ENCODE measurements at places on chromosomes 1 and 21.

- no peak for DNase-seq
Measured at GRCh38 chr1:178192686-178193085, 98.8 kb downstream of the RASAL2 start.

DNA sequence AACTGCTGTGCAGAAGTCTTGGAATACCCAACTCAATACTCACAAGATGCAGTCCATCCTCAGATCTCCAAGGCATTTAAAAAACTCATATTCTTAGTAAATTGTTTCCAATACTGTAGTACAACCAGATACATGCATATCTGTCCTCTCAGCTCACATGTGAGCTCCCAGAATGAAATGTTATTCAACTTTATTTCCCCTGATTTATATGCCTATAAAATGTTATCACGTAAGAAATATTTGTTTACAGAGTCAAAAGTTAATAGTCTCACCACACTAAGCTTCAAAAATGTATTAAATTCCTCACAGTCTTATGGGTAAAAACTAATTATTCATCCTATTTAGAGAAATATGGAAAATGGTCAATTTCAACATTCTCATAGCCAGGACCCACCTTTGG is 56.6 kb downstream of the LTN1 start:
- DNase-seq = no peak

DNA sequence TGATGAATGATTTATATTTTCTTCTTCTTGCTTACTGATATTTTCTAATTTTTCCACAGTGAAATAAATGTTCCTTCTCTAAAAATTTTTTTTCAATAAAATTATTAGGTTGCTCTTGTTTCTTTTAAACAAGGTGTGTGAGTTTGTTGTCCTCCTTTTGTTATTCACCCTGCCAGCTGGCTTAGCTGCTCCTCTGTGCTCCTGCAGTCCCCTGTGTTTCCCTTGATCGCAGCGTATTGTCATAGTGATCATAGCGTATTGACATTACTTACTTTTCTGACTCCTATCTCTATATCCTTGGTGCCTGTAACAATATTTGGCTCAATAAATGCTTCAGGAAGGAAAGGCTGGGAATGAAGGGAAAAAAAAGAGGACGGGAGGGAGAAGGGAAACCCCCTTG is 24.9 kb upstream of the PODN start:
- no peak for DNase-seq

GRCh38 chr21:16587141-16587581 is 857.4 kb downstream of the USP25 start:
- DNase-seq = no peak

DNA sequence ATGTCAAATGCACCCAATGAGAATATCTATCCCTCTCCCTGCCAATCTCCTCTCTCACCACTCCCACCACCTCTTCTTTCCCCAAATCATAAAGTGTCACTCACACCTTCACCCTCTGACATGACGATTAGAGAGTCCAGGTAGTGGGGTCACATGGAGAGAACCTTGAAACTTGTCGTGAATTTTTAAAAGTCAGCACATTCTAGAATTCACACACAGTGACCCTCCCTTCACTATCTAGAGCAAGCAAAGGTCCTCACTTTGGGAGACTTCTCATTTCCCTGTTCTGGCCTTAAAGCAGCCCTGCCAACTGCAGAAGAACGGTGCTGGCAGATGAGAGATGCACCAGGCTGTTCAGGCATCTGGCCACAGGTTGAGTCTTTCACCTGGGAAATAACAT is 61.9 kb downstream of the CD34 start:
- no peak for DNase-seq

DNA sequence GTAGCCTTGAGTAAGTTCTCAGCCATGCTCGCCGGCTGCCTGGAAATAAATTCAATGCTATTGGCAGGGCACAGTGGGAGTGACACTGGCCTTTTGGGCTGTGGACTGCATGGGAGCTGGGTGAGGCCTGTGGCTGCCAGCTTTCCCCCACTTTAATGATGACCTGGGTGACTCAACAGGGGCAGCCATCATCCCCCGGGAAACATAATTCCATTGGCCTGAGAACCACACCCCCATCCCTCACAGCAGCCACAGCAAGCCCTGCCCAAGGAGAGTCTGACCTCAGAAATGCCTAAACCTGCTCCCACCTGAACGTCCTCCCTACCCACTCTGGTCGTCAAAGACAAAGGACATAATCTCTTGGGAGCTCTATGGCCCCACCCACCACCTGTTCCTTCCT is 384.0 kb downstream of the LTN1 start:
- no peak for DNase-seq

DNA sequence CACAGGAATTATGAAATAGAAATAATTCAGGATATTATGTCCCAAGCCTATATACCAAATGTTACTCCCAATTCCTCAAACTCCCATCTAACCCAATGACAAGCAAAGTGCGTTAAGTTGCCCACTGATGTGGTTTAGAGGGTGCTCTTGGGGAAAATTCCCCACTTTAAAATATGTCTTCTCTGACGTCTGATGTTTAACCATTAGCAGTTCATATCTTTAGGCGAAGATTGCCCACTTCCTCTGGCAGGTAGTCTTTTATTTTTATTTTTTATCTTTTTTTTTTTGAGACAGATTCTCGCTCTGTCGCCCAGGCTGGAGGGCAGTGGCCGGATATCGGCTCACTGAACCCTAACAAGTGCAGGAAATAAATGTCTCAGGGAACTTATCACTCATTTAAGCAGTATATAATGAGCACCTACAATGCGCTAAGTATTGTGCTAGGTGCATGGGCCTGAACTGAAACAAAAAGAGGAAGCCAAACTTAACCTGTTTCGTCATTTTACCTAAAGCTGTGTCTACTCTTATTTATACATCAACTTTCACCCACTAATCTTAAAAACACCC is 1.3 kb upstream of the LYST start:
- DNase-seq = no peak

- DNase-seq = no peak
Measured at GRCh38 chr1:30650968-30651320, 72.4 kb downstream of the MATN1 start.

DNA sequence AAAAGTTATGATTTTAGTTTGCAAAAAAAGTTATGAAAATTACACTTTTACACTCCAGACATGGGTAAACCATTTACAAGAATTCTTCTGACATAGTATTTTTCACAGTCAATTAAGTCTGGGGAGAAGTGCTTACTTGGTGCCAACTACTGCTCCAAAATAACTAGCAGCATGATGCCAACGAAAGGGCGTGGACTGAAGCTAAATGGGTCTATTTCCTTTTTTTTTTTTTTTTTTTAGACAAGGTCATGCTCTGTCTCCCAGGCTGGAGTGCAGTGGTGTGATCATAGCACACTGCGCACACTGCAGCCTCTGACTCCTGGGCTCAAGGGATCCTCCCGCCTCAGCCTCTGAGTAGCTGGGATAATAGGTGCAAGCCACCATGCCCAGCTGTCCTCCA is 43.2 kb downstream of the FMO4 start:
- no peak for DNase-seq

GRCh38 chr1:77081834-77082233 is 137.4 kb downstream of the PIGK start:
- no peak for DNase-seq

DNA sequence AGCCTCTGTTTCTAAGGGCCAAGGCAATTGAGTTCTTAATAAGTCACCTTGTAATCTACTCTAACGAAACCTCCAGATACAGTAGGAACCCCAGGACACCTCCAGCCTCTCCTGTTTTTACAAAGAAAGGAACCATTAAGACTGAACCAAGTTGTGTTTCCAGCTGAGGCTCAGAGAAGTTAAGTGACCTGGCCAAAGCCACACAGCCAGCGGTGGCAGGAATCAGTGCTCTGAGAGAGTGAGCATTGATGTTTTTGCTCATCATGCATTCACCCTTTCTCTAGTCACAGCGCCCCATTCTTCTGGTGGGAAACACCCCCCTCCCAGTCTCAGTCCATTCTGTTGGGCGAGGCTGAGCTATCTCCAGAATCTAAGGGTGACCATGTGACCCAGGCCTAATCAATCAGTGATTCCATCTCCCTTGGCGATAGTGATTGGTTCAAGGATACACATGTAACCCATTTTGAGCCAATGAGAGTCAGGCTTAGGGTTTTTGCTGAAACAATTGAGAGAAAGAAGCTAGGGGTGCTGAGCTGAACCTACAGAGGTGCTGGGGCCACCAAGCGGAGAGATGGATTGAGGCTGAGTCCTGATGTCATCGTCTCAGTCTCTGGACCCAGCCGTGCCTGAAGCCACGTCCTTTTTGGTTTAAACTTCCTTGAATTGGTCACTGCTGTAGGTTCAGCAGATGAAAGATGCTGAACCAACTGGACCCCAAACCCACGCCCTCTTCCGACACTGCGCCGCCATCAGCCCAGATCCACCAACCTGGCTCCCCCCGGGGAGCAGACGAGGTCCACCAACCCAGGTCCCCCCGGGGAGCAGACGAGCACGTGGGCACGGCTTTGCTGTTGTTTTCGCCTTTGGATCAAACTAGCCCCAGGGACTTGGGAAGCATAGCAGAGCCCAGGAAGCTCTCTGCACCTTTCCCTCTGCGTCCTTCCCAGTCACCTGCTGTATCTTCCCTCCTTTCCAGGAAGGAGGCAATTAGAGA is 28.0 kb upstream of the RERE start:
- no peak for DNase-seq

- no peak for DNase-seq
Measured at GRCh38 chr1:3858231-3858981, 1.1 kb downstream of the DFFB start.

DNA sequence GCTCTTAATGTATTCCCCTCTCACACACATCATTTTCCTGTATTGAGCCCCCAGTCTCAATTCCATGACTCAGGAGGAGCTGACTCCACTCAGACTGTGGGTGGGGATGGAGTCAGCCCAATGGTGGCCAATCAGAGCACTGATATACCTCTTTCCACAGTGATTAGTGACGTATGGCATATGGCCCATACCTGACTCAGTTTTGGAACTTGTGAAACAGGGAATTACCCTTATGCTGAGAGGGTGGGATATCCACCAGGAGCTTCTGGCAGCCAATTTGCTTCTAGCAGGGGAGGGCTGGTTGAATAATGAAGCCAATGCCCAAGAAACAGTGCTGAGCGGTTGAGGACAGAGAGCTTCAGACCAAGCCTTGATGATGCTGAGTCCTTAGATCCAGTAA is 86.4 kb upstream of the SPATA6 start:
- DNase-seq = no peak

- no peak for DNase-seq
Measured at GRCh38 chr21:19244502-19245187, 841.1 kb upstream of the TMPRSS15 start.

DNA sequence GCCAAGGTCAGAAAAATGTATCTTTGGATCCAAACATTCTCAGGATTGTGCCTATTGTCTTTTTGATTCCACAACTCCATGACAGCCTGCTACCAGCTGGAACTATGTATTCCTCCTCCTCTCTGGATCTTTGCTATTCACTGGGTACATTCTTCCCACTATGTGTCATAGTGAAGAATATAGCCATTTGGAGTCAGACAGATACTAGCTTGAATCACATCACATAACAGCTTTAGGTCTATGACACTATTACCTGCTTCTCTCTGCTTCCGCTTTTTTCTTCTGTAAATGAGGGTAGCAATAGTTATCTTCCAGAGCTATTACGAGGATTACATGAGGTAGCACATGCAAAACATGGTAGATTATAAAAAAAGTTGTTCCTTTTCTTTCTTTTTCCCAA is 5.4 kb upstream of the EXO1 start:
- DNase-seq = no peak

DNA sequence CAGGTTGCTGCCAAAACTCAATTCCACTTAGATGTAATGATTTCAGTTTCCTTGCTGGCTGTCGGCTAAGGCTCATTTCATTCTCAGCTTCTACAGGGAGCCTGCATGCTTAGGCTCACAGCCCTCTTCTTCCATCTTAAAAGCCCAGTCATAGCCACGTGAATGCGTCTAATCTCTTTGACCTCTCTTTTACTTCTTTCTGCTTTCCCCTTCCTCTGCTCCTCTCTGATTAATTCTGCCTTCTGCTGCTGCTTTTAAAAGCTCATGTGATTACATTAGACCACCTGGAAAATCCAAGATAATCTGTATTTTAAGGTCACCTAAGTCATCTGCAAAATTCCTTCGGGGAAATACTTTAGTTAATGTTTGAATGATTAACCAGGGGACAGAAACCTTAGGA is 812.8 kb upstream of the BRINP3 start:
- peak; percentile 3 for DNase-seq

DNA sequence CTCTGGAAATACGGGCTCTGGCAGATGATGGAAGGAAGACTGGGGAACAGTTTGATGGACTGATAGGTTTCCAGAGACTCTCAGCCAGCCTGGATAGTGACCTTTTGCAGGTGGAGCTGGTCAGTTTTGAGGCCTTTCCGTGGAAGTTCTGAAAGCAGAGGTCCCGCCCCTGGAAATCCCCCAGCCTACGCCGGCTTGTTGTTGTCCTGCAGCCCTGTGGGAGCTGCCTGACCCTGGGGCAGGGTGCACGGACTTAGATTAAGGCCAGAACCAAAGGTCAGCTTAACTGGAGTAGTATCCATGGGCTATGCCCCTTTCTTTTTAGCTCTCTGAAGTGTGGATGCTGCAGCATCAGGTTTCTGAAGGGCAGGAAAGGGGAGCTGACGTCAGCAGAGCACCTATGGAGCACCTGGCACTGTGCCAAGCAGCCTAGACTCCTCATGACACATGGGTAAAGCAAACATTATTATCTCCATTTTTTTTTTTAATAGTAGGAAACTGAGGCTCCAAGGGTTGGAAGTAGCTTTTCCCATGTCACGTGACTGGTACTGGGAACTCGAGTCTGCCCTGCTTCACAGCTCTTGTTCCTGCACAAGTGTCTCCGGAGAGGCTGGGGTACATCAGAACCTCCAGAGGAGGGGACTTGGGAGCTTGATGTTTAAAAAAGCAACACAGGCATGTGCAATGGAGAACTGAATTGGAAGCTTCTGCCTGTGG is 38.5 kb downstream of the IER5 start:
- DNase-seq = no peak

GRCh38 chr1:183484254-183484653 is 12.0 kb downstream of the SMG7 start:
- no peak for DNase-seq

DNA sequence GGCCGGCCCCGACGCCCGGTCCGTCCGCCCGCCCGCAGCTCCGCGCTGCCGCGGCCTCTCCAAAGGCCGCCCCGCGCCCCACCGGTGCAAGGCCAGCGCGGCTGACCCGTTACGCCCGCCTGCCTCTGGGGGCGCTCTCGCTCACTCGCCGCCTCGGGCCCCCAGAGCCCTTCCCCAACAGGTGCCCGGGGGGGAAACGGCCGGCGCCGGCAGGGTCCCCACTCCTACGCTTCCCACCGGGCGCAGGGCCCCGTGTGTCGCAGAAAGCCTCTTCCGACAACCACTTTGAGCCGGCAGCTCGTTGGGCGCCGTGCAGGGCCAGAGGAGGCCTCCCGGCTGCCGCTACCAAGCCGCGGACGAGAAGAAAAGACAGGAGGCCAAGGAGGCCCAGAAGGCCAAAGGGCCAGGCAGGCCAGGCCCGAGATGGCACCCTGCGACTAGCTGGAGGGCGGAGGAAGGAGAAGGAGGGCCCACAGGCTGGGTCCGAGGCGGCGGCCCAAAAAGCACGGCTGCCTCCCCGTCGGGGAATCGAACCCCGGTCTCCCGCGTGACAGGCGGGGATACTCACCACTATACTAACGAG is 64.9 kb upstream of the FCGR2A start:
- no peak for DNase-seq
